ENCODE measurements at places on chromosomes 1 and 21.

GRCh38 chr1:200929530-200930278 is 35.0 kb downstream of the INAVA start:
- DNase-seq = no peak

GRCh38 chr1:222889440-222889839 is 74.6 kb downstream of the DISP1 start:
- no peak for DNase-seq

DNA sequence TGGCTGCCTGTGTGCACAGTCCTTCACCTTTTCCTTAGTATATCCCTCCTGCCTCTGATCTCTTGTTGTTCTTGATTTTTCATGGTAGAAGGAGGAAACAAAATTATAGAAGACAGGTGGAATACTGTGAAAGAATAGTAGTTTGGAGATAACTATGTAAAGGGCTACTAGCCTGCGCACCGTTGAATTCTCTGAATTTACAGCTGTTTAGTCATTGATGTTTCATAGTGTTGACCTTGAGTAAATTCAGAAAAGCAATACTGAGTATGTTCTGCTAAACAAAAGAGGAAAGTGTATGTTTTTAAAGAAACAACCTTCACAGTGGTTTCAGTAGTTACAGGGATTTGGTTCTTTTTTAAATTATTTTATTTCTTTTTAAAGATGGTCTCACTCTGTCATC is 18.1 kb downstream of the CAMTA1 start:
- DNase-seq = no peak

GRCh38 chr1:153608089-153608682 is 4.8 kb downstream of the S100A16 start:
- no peak for DNase-seq

DNA sequence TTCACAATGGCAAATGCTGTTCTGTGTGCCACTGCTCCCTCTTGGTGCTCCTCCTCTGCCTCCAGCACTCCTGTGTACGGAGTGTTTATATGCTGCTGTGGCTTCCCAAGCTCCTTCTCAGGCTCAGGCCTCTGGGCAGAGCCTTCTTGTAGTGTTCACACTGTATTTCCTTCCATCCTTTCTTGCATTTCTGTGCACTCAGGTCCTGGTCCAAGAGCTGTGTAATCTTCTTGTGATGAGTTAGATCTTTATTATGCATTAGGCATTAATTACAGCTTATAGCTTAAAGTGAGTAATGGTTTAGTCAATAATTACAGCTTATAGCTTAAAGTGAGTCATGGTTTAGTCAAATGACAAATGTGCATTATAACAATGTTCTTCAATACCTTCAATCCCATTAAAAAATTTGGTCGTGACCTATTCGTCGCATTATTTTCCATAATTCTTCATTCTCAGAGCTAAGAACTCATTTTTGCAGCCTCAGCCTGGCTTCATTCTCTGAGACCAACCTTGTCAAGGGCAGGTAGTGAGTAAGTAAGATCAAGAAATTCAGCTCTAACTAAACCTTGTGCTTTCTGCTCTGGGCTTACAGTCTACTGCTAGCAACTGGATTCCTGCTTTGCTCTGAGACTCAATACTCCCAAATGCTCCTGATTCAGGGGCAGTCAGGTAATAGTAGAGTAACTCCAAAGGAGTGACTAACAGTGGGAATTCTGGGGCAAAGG is 154.5 kb upstream of the SPAG17 start:
- no peak for DNase-seq

DNA sequence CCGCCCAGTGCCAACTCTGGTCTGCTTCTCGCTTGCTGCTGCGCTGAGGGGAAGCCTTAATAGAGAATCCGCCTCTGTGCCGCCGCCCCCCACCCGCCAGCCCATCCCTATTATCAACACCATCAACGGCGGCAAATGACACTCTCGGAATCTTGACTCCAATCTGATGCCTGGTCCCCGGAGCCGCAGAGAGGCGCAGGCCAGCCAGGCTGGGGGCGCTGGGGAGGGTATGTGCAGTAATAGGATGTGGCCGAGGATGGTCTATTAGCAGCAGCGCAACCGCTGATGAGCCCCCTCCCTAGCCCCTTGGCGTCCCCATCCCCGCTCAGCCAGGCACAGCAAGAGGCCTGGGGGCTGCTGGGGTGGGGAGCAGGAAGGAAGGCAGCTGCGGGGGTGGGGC is 15.1 kb upstream of the DMBX1 start:
- DNase-seq = no peak

DNA sequence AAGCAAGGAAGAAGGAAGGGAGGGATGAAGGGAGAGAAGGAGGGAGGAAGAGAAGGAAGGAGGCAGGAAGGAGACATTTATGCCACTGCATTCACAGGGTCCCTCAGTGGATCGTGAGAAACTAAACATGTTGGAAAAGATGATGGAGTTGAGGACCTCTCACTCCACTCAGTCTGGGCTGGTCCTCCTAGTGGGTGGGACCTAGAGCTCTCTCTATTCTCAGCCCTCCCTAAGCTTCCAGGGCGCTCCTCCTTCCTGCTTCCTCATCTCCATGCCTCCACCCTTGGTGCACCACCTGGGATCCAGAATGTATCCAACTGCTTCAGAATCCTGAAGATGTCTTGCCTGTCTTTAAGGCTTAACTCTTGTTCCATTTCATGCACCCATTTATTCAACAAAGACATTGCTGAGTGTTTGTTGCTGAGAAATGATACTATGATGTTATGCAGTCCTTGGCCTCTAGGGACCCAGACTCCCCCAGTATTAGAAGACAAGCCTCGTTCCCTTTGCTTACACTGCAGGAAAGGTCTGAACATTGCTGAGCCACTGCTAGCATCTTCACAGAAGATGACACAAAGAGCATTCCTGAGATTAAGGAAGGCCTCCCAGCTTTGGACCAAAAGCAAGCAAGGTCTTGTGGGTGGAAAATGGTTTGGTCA is 88.5 kb downstream of the BEND5 start:
- DNase-seq = peak; percentile 31

GRCh38 chr1:171438441-171438840 is 46.9 kb upstream of the PRRC2C start:
- DNase-seq = no peak

DNA sequence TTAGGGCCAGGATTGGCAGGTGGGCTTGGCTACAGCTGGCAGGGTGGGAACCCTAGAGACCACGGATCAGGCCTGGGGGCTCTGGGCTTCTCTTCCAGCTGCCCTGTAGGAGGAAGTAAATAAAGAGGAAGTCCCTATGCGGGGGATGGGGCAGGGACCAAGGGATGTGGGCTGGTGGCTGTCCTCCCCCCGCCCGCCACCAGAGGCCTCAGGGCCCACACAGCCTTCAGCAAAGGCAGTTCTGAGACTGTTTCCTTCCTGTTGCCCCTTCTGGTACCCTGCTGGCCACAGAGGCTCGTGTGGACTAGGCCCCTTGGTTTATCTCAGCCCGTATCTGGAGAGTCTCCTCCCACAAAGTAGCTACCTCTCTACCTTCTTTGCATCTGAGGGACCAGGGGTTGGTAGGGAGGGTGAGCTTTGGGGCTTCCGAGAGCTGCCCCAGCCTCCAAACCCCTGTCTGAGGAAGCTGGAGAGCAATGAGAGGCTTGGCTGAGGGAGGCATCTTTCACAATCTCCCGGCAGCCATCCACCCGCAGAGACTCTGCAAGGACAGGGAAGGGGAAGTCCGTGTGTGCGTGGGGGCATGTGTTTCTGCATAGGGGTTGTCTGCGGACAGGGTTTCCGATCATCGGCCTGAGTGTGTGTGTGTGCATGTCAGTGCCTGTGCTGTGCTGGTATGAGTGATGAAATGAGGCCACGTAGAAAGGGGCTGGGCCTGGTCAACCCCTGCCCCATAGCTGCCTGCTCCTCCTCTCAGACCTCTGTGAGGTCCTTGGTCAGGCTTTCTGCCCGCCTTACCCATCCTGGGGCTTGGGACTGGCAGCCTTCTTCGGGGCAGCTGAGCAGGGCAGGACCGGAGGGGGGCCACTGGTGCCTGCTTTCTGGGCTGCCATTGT is 12.5 kb downstream of the RPS6KA1 start:
- peak; percentile 95 for DNase-seq

DNA sequence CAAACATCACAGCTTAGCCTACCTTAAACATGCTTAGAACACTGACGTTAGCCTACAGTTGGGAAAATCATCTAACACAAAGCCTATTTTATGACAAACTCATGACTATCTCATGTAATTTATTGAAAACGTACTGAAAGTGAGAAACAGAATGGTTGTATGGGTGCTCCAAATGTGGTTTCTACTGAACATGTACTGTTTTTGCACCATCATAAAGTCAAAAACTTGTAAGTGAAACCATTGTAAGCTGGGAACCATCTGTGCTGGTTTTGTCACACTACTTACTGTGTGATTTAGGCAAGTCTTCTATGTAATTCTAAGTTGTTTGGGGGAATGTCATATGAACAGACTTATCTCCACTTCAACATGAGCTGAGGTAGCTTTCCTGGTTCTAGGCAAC is 55.5 kb downstream of the TOR1AIP2 start:
- DNase-seq = no peak

DNA sequence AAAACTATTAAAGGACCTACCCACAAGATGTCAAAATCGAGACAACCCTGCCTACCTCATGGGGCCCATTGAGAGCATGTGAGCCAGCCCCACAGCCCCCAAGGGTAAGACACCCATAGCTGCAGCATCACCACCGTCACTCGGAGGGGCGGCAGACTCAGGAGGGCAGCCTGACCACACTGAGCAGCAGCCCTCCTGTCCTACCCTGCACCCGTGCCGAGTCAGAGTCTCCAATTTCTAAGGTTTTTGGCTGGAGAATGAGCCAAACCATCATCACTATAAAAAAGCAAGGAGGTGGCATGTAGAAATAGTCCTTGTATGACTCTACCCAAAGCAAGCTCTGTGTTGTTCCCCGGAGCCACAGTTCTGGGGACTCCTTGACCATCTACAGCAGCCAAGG is 94.7 kb downstream of the SSBP3 start:
- DNase-seq = no peak

- no peak for DNase-seq
These were observed 55.8 kb downstream of the MAST2 start for GRCh38 chr1:45859221-45859620.

DNA sequence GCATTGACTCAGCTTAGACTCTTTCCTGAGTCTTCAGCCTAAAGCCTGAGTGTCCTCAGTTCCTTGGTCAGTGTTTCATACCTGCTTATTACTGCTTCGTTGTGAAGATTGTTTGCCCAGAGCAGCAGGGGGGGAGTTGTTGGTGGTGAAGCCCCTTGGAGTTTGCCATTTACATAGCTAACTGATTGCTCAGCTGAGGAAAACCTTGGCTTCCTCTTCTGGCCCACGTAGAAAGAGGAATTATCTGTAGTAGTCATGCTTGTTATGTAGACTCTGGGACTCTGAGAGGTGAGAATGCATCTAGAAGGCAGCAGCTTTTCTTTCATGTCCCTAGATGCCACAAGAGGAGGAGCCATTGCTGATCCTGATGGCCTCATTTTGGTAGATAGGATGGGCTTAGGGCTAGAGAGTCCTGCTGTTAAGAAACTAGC is 125.9 kb downstream of the MAST2 start:
- DNase-seq = peak; percentile 11

- peak; percentile 85 for DNase-seq
These were observed 5.2 kb upstream of the FCER1G start for GRCh38 chr1:161209790-161210409.

DNA sequence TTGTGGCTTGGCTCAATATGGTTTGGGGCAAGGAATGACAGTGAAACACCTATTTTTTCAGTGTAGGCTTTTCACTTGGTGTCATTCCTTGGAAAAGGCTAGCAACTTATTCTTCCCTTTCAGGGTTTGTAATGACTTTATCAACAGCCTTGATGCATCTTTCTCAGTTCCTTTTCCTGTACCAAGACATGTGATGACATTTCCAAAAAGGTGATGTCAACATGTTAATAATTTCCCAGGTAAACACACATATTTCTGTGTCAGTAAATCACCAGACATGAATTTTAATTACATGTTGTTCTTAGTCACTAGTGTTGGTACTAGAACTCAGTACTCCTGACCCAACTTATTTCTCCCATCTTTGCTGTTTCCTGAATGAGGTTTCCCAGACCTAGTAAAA is 37.8 kb upstream of the RRP15 start:
- no peak for DNase-seq

- no peak for DNase-seq
These were observed 42.6 kb upstream of the ATP2B4 start for GRCh38 chr1:203584035-203584434.

GRCh38 chr1:167499106-167499505 is 19.2 kb downstream of the CD247 start:
- peak; percentile 48 for DNase-seq

- DNase-seq = no peak
These were observed 44.8 kb upstream of the TENT5C start for GRCh38 chr1:117561071-117561470.

DNA sequence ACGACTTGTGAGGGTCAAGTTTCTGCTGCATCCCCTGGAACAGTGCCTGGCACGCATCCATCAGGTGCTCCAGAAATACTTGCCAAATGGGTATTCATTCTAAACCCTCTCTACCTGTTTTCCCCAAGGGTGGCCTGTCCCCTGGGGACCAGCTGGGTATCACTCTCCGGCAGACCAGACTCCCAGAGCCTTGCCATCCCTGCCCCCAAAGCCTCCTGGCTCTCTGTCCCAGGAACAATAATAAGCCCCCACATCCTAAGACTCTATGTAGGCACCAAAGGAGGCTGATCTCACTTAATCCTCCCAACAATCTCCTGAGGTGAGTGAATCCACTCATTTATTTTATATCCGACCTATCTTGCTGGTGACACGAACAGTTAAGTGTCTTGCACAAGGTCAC is 96.7 kb downstream of the MRPL37 start:
- DNase-seq = no peak

- DNase-seq = no peak
These were observed 2.9 kb downstream of the TENT5C start for GRCh38 chr1:117608758-117609157.

- no peak for DNase-seq
These were observed 21.9 kb upstream of the KIF14 start for GRCh38 chr1:200642481-200642880.

DNA sequence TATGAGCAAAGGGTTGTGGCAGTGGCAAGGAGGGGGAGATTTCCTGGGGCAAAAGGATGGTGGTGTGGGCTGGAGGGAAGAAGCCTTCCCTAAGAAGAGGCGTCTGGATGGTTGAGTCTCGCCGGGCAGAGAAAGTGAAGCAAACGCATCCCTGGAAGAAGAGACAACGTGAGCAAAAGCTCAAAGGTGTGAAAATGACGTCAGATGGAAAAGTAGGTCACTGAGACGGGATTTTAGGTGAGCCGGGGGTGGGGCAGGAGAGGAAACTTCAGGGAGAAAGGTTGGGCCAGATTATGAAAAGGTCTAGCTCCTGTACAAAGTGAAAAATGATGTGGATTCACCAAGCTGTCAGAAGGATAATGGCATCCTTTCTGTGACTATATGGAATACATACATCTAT is 95.3 kb upstream of the KCNE2 start:
- no peak for DNase-seq
